Stimulated activated CD8-positive, alpha-beta memory T cell treated with anti-CD3 and anti-CD28 coated beads, Interleukin-12 subunit alpha, Interleukin-12 subunit beta, amount 100 ng/mL, for 4 hours (primary cell): ENCODE measurements at places on chromosomes 1 and 21.

GRCh38 chr1:202752774-202753173 is 42.5 kb upstream of the SYT2 start:
- DNase-seq = no peak

DNA sequence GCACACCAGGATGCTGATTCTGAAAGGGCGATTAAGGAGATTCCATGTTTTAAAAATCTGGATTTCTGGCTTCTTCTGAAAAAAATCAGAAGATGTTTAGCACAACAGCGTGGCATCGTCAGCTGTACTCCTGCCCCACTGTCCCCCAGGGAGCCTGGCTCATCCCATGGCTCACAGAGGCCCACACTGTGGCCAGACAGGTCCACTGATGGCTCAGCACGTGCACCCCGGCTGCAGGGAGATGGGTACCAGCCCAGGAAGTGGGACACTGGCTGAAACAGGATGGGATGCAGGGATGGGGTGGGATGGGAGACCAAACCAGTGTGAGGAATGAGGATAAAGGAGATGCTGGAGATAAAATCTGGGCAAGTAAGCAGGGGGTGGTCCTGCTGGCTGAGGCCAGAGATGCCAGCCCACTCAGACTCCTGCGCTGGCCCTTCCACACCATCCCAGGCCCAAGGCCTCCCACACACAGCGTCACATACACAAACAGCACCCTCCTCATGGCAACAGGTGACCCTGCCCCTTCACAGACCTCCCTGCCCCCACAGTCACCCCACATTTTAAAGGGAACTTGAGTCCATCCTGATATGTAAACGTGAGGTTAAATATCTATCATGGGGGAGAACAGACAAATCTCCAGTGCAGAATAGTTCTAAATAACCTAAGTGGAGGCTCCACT is 23.9 kb upstream of the SAMD11 start:
- no peak for DNase-seq

GRCh38 chr1:227788271-227789083 is 27.0 kb upstream of the PRSS38 start:
- no peak for DNase-seq

GRCh38 chr1:174875306-174875705 is 124.4 kb upstream of the CACYBP start:
- DNase-seq = no peak

DNA sequence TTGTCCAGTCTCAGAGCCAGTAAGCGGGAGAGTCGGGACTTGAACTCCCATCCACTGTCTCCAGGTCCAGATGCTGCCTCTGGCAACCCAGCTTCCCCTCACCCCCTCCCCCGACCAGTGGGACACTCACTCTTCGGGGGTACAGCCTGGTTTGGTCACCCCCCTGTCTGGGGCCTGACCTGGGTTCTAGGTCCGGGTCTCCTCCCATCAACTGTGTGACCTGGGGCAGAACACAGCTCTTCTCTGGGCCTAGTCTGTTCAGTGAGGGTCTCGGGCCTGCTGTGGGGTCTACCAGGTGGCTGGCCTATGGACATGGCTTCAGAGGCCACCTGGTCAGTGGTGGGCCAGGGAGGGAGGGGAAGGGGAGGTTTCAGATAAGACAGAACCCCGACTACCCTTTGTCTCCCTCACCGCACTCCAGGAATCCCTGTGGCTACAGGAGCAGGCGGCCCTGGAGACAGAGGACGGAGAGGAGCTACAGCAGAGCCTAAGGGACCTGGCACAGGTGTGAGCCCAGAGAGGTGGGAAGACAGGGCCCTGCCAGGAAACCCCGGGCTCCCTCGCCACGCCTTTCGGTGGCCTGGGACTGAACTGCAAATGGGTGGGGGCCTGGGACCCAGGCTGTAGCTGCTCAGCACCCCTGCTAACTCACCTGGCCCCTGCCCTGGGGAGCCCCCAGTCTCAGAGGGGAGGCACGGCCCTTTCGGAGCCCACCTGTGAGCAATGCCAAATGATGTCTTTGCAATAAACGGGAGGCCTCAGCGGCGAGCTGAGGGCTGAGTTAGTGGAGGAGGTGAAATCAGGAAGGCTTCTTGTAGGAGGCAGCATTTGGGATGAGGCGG is 4.1 kb upstream of the NBPF3 start:
- DNase-seq = no peak
